AG04450 (cell line): ENCODE measurements at places on chromosomes 5 and 9.
A peak's percentile ranks its signal among the peaks of the same experiment; 100 is the strongest.

GRCh38 chr5:173590436-173591055 is 25.9 kb downstream of the BOD1 start:
- DNase-seq = no peak

GRCh38 chr5:36531401-36531800 is 75.0 kb upstream of the SLC1A3 start:
- DNase-seq = no peak

- DNase-seq = no peak
Measured at GRCh38 chr5:150412319-150413175, at the start of gene CD74. Gene CD74, minus strand, starts transcription at chr5:150412910. Its CDS starts 161 bp downstream, at chr5:150412749.

DNA sequence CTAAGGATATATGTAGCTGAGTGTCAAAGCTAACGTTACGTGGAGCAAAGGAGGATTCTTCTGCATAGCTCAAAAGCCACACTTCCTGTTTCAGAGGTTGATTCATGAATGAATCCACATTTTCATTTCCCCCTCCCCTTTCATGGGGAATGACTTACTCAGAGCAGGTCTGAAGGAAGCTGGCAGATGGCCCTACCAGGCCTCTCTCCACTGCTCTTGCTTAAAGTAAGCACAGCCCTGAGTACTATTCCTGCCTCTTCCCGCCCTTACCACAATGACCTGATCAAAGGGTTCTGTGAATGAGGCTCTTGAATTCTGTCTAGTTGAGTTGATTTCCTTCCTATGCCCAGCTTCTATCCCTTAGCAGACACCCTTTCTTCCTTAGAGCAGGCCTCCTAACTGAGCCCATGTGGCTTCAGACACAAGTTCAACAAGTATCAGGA is 6.3 kb downstream of the IGIP start:
- peak; percentile 78 for DNase-seq

DNA sequence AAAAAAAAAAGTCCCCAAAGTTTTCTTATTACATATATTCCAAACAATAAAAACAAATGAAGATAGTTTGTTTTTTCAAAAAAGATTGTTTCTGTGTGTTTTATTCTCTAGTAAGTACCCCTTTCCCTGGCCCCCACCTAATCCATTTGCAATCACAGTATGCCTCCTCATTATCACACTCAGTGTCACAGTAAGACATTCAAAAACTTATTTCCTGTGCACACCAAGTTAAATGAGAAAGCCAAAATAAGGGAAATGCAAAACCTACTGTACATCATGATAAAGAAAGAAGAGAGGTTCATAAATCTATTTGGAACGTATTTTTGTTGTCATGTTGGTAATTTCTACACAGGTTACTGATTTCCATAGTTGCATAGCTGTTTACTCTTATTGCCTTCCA is 62.3 kb downstream of the ST8SIA4 start:
- no peak for DNase-seq

DNA sequence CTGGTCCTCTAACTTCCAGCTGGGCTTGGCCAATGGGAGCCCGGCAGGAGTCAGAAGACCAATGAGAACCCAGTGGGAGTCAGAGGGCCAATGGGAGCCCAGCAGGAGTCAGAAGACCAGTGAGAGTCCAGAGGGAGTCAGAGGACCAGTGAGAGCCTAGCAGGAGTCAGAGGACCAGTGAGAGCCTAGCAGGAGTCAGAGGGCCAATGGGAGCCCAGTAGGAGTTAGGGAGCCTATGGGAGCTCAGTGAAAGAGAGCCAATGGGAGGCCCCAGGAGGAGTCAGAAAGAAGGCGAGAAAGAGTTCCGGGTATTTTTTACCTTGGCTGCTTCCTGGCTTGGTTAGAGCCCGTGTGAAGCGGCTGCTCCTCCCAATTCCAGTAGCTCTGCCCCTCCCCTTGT is 191.0 kb downstream of the GABBR2 start:
- DNase-seq = no peak

DNA sequence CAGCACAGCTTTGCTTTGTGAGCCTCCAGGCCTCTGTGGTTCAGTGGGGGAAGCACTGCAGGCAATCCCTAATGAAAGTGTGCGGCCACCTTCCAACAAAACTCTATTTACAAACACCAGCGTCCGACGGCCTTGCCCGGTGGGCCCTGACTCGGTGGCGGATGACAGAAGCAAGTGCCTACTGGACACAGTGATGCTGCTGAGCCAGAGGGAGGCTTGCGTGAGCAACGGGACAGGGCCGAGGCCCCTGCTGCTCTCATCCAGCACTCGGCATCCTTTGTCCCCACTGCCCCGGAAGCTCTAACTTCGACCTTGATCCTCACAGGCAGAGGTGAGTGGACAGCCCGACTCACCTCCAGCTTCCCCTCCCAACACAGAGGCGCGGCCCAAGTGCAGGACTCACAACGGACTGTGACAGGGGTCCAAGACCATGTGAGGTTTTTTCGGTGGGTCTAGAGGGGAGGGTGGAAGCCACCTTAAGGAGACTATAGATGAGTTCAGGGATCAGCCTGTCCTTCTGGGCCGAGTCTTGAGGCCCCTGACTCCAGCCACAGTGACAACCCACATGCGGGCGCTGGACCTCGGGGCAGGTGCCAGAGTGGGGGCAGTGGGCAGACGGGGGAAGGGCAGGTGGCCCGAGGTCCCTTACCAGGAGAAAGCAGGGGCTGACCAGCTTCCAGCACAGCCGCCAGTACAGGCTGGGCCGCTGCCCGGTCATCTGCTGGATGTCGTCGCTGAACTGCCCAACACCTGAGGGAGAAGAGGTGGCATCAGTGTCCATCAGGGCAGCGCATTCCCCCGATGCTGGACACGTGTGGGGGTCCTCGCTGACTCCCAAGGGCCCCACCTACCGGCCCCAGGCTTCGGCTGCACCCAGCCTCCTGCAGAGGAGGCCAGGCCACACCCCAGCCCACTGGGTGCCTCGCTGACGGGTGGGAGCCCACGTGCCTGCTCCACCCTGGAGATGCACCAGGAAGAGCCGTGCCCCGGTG is 39.4 kb downstream of the SLC6A3 start:
- no peak for DNase-seq

DNA sequence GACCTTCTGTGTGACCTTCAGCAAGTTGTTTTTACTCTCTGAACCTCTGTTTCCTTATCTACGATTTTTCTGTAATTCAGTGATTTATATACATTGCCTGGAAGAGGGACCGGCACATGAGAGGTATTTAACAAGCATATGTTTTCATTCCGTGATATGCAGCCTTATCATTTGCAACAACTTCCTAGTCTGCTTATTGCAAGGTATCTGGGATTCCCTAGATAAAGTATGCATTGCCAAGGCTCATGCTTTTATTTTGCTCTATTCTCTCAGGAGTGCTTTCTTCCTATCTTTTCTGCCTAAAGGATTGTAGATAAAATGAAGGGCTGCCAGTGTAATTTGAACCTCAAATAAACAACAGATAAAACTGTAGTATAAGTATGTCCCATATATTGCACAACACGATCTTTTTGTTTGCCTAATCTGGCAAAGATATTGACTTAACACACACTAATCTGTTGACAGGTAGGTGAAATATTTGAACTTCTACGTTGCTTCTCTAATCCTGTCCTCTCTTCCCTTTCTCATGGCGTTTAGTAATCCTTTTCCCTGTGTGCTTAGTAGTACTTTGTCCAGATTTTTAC is 377.2 kb upstream of the TNC start:
- no peak for DNase-seq

GRCh38 chr5:32625106-32625505 is 39.7 kb downstream of the SUB1 start:
- no peak for DNase-seq

GRCh38 chr9:111876179-111876578 is 20.4 kb upstream of the UGCG start:
- DNase-seq = no peak

GRCh38 chr5:178770621-178771020 is 40.2 kb upstream of the ZNF354A start:
- DNase-seq = no peak

- no peak for DNase-seq
Measured at GRCh38 chr5:74616236-74617146, 24.0 kb downstream of the ENC1 start.
